ENCODE measurements at places on chromosomes 4 and X.
A peak's percentile ranks its signal among the peaks of the same experiment; 100 is the strongest.

- DNase-seq: no peak
Observed at GRCh38 chrX:7205037-7205577, 57.2 kb upstream of the PUDP start.

DNA sequence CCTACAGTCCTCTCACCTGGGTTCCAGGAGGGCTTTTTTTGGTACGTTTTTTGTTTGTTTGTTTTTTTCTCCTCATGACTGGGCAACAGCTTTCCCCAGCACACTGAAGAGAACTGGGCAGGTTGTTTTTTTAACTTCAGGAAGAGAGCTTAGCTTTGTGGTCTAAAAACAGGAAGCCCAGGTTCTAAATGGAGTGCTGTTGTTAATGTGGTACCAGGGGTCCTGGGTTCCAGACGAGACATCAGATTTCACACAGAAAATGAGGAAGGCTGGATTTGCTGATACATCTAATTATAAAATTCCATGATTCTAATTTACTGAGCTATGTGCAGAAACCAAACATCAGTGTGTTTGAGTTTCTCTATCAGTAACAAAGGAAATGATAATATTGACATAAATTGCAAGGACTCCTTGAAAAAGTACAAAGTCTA is 4.2 kb downstream of the MYOZ2 start:
- DNase-seq: no peak

GRCh38 chr4:141411936-141412335 is 191.2 kb downstream of the ZNF330 start:
- no peak for DNase-seq

DNA sequence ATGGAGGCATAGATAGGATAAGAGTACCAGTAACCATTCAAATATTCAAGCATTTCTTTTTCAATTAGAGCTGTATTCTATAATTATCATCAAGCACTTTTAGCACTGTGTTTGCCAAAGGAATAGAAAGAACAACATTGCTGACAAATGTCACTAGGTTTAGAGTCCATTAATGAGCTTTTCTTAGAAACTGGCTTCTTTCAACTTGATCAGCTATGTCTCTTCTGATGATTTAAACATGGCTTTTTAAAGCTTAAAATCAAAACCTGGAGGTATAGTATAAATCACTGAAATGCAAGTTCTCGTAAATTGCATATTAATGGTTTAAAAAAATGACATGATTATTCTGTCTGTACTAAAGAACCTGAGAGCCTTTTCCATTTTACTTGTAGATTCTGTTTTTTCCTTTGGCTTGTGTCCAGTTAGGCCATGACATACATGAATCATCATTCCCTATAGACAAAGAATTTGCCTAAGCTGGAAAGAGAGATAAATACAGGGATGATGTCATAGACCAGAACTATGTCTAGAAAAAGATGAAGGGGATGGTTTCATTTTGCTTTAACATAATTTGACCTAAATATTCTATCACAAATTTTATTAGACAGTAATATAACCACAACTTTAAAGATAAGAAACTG is 340.1 kb upstream of the CTSO start:
- DNase-seq: peak; percentile 82

GRCh38 chr4:139887376-139887802 is 221.8 kb downstream of the MGST2 start:
- DNase-seq: peak; percentile 14

- DNase-seq: no peak
Observed at GRCh38 chr4:63302792-63303191, 1106.5 kb downstream of the TECRL start.

DNA sequence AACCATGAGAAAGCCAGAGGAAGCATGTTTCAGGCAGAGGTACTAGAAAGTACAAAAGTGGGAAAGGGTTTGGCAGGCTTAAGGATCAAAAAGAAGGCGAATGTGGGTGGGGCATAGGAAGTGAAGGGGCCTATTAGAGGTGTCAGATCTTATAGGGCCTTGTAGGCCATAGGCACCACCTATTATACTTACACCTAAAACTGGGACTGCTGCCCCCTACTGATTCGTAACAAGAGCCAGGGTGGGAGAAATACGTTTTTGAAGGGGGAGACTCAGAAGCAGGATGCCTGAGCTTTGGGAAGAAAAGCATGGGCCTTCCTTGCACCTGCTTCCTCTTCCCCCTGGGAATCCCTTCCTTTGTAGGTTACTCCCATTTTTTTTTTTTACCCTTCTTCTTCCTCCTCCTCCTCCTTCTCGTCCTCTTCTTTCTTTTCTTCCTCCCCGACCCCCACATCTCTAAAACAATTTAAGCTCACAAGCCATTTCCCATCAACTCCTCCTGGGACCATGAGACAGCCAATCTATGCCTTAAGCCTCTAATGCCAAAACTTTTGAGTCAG is 40.7 kb upstream of the GPC3 start:
- no peak for DNase-seq

DNA sequence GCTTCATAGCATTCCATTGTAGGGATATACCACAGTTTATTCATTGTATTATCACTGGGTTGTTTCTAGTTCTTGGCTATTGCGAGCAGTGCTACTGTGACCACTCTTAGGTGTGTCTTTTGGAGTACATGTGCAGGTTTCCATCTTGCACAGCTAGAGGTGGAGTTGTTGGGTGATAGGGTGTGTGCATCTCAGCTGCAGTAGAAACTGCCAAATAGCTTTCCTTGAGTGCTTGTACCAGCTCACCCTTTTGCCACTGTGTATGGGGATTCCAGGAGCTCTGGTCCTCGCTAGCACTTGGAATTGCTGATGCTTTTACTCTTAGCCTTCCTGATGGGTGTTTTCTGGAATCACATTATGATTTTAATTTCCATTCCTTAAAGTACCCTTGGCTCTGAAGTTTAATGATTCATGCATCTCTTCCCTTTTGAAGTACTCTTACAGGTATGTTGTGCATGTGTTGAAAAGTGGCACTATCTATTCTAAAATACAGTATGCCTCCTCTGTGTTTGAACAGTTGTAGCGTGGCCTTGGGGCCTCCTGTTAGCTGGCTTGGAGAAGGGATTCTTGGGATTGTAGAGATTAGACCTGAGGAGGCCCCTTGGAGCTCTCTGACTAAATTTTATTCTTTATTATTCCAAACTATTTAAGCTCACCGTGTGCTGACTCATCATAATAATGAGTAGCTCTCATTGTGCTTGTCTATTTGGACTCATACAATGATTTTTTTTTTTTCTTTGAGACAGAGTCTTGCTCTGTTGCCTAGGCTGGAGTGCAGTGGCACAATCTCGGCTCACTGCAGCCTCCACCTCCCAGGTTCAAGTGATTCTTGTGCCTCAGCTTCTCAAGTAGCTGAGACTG is 38.4 kb downstream of the HTT start:
- no peak for DNase-seq

DNA sequence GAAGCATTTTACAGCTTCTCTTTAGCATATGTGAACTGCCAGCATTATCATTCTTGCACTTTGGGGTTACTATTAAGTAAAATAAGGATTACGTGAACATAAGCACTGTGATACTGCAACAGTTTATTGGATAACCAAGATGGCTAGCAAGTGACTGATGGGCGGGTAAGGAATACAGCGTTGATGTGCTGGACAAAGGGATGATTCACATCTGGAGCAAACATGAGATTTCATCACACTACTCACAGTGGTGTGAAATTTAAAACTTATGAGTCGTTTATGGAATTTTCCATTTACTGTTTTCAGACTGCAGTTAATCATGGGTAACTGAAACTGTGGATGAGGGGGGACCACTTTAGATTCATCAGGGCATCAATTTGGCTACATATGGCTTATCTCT is 16.0 kb downstream of the NBDY start:
- peak; percentile 88 for DNase-seq

DNA sequence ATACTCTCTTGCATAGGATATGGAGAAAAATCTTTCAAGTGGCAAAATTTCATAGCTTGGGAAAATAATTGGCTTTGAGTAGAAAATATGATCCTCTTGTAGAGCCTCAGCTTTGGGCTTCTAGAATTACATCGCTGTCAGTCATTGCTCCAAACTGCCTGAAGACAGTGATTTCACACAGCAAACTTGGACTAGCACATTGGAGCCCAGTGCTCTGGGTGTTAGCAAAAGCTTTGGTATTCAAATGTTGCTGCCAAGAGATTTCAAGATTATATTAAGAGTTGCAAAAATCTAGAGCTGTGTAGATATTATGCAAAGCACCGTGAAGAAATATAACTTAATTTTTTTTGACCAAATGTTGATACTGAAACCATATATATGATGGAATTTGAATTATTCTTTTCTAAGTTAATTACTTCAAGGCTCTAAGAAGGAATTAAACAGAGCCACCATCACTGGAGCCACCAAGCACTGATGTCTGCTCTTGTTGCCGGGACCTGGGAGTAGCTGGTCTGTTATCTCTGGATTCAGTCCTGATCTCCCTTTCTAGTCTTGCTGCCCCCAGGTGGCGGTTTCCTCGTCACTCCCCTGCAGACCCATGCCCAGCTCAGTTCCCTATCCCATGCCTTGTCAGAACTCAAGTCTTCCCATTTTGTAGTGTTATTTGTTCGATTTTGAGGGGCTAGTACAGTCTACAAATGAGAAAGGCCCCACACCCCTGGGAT is 260.7 kb upstream of the SFRP2 start:
- DNase-seq: peak; percentile 72
